Hippocampal formation (tissue), 2 donors: ENCODE measurements at places on chromosomes 2 and 18.

DNA sequence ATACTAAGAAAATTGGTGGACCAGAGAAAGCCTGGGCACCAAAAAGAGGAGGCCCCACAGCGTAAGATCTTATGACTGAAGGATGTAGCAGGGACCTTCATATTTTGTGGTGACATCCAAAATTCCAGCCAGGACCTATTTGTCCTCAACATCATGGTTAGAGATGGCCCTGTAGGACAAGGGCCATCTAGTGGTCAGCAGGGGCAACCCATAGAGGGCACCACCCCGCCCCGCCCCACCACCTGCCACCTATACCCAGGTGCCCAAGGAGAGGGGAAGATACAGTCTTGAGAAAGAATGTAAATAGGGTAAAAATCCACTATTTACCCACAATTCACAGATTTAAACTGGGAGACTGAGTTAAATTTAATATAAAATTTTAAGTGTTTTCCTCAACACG, 59.6 kb upstream of the TMEM163 start:
- DNase-seq = no peak

DNA sequence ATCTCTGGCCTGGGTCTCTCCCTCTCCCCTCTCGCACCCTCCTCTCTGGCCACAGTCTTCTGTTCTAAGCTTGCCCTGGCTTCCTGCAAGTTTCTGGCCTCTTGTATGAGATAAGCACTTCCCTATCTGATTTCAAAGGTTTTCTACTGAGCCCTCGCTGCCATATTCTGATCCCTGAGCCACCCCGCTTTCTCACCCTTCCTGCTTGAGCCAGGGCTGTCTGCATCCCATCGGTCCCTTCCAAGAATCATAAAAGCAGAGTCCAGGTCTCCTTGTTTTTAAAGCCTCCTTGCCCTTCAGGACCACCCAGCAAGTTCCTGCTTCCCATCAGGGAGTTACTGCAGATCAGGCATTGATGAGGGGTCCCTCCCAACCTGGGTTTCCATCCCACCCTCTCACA, 110.2 kb downstream of the PRKCE start:
- no peak for DNase-seq

- DNase-seq = no peak
These were observed 119.1 kb downstream of the LYPD1 start for GRCh38 chr2:132550946-132551345.

DNA sequence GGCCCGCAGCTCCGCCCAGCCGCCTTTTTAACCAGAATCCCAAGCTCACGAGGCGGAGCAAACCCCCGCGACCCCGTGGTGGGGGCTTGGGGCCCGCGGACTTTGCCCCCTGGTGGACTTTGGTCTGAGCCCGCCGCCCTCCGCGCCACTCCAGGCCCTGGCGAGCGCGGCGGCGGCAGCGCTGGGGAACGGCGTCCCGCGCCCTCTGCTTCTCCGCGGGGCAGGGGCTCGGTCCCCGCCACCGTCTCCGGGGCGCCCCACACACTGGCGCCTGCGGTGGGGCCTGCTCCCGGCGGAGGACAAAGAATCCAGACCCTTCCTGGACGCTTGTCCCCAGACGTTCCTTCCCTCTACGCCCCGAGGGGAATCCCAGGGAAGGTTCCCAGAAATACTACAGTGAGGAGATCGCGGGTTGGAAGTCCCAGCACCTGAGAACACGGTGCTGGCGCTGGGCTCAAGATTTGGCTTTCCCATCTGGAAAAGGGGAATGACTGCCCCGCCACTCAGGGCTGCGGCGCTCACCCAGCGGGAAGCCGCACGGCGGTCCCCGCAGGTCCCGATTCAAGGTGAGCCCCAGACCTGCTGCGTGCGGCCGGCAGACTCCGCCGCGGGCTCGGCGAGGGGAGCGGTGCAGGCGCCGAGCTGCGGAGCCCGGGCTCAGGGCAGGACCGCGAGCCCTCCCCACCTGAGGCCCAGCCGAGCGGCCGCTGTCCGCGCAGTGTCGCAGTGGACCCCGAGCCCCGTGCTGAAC, at the start of gene HAAO:
TSS of gene HAAO (minus strand) at position 1 of the 751 bp plus-strand sequence. CDS start 47 bp downstream, outside the sequence.
- no peak for DNase-seq

- no peak for DNase-seq
These were observed 71.5 kb downstream of the ASB1 start for GRCh38 chr2:238498188-238498587.
